ENCODE measurements at places on chromosomes 1 and 21. TPM values are rescaled to one million over a fixed set of nuclear protein-coding genes. Genes with fewer than 3 reads are reported as not detected.

OR2T33 gene
- total RNA-seq, result not detected

G0S2 gene
- total RNA-seq, result 6.4 TPM

- DNase-seq, result no peak
- H3K27ac ChIP-seq, result peak overlapping the region; percentile 11
Observed at GRCh38 chr1:220803401-220804201, 16.9 kb downstream of the MTARC1 start.

- H3K4me1 ChIP-seq, result peaks cover 25% of the 10 kb centered on the region
- DNase-seq, result no peak
- peaks cover 21% of the 10 kb centered on the region for H3K27me3 ChIP-seq
Observed at GRCh38 chr1:5975133-5975880, 16.9 kb downstream of the NPHP4 start.

DNA sequence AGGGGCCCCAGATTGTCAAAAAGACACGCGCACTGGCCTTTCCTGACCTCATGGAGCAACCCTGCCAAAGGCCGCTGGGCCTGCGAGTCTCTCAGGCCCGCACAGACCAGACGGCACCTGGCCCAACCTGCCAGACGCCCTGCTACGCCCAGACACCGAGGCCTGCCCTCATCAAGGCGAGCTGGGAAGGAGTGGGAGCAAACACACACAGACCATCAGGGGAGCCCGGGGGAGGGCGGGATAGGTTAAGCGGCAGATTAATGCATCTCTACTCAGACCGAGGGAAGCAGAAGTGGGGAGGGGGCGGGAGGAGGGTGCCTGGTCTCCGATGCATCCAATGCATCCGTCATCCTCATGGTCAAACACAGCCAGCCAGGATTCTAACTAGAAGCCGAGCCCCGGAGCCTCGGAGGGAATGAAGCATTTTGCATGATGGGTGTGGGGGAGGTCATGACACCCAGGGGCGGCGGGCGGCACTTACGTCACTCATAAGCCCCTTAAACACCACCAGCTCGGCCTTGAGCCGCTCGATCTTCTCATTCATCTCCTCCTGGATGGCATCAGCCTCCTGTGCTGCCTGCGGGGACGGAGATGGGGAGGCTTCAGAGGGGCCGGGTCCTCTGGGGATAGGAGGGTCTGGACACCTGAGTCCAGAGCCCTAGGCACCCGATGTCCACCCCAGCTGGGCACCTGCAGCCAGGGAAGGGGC, 17.0 kb upstream of the ALDH4A1 start:
- H3K27ac ChIP-seq, result no peak overlapping the region
- no peaks in the 10 kb centered on the region for H3K36me3 ChIP-seq
- H3K4me1 ChIP-seq, result peaks cover 30% of the 10 kb centered on the region
- H3K27me3 ChIP-seq, result no peaks in the 10 kb centered on the region
- H3K4me3 ChIP-seq, result no peak overlapping the region

DNA sequence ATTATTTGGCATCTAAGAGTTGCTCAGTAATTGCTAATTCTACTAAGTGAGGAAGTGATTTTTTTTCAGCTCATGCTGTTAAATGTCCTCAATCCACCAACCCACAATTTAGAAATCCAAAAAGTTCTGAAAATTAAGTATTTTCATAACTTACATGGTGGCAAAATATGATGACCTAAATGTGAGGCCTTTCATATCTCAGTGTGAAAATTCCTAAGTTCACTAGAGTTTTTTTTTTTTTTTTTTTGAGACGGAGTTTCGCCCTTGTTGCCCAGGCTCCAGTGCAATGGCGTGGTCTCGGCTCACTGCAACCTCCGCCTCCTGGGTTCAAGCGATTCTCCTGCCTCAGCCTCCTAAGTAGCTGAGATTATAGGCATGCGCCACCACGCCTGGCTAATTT, 5.6 kb downstream of the NUCKS1 start:
- H3K27ac ChIP-seq, result no peak overlapping the region
- DNase-seq, result no peak
- H3K27me3 ChIP-seq, result no peaks in the 10 kb centered on the region
- H3K4me3 ChIP-seq, result no peak overlapping the region
- H3K36me3 ChIP-seq, result peaks cover 21% of the 10 kb centered on the region

DNA sequence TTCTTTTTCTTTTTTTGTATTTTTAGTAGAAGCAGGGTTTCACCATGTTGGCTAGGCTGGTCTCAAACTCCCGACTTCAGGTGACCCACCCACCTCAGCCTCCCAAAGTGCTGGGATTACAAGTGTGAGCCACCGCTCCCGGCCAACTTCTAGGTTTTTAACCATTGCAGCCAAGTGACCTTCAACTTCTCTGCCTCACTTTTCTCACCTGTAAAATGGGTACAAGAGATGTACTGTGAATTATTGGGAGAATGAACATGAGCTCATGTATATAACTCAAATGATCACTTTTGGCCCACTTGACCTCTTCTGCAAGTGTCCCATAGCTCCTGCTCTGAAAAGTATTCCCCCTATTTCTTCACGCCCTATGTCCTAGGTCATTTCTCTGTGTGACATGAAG, 11.8 kb upstream of the RPL11 start:
- peaks cover 38% of the 10 kb centered on the region for H3K27me3 ChIP-seq
- H3K4me3 ChIP-seq, result no peak overlapping the region
- H3K4me1 ChIP-seq, result no peaks in the 10 kb centered on the region
- no peaks in the 10 kb centered on the region for H3K36me3 ChIP-seq

DNA sequence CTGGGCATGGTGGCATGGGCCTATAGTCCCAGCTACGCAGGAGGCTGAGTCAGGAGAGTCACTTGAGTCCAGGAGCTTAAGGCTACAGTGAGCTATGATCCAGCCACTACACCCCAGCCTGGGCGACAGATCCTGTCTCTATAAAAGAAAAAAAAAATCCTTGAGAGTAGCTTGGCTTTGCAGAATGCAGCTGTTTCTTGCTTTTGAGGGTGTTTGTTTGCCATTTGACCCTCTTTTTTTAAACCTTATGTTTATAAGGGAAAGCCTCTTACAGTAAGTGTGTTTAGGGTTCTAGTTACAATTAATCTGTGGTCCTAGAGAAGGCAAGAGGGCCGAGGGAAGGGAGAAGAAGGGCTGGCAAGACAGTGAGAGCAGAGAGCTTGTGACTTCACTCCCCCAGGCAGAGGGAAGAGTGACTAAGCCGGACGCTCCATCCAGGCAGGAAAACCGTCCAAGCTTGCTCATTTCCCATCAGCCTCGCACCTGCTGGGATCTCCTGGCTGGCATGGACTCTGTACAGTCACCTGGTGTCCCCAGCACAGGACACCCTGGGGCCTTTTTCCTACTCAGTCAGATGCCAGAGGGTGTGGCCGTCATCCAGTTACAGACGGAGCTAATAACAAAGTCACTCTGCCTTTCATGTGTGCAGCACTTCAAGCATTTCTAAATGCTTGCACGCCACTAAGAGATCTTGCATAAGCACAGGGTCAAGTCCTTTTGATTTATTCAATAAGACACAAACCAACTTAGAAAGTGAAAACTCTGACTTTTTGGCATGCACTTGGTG, 55.5 kb upstream of the PSEN2 start:
- peak overlapping the region; percentile 16 for H3K4me3 ChIP-seq
- peak overlapping the region; percentile 94 for H3K27ac ChIP-seq
- peaks cover 9% of the 10 kb centered on the region for H3K4me1 ChIP-seq
- no peaks in the 10 kb centered on the region for H3K27me3 ChIP-seq
- DNase-seq, result no peak

Measured in type B pancreatic cell (in vitro differentiated cells).